PC-9 (cell line): ENCODE measurements at places on chromosomes 5 and 9. TPM values are rescaled to one million over a fixed set of nuclear protein-coding genes. Genes with fewer than 3 reads are reported as not detected.

DNA sequence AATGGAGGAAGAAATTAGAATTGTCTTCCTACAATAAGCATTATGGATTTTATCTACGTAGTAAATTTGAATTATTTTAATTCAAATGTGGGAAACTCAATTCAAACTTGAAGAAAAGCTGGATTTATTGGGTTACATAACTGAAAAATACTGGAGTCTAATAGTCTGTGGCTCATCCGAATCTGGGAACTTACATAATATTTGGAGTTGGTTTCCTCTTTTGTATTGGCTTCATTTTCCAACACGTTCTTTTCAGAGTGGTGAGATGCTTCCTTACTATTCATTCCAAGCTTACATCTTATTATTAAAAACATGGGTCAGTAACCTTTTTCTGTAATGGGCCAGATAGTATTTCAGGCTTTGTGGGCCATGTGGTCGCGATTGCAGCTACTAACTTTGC is 164.8 kb downstream of the ARHGAP26 start:
- no peak for DNase-seq

DNA sequence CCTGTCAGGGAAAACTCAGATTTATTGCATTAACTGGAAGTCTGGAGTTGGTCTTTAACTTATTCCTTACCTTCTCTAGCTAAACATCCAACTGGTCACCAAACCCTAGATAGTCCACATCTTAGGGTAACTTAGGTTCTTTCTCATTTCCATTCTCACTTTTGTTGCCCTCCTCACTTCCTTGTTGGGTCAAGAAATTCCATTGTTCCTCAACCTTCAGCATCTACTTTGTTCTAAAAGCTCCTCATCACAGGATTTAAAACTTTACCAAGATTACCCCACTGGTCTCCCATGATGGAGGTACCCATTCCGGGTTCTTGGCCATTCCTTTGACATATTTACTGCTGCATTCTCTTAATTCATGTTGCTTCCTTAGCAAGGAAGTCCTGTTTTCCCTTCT is 32.1 kb downstream of the PTTG1 start:
- DNase-seq = no peak

DNA sequence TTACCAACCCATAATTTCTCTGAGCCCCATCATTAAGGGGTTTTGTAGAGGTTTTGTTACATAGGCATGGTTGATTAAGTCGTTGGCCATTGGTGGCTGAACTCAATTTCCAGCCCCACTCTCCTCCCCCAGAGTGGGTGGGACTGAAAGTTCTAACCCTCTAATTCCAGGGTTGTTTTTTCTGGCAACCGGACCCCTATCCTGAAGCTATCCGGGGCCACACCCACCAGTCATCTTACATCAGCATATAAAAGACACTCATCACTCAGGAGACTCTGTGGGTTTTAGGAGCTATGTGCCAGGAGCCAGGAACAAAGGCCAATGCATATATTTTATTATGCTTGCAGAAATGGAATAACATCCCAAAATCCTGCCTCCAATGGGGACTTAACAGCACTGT is 186.0 kb downstream of the NXNL2 start:
- DNase-seq = no peak

DNA sequence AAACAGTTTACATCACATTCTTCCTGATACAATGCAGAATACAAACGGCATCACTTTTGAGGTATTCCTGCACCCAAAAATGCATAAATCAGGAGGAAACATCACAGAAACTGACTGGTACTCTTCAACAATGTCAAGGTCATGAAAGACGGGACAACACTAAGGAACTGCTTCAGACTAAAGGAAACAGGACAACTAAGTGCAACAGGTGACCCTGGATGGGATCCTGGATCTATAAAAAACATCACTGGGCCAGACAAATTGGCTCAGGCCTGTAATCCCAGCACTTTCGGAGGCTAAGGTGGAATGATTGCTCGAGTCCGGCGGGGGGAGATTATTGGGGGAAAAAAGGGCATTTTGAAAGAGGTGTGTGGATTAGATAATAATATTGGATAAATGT is 22.6 kb downstream of the BTNL9 start:
- DNase-seq = no peak

DNA sequence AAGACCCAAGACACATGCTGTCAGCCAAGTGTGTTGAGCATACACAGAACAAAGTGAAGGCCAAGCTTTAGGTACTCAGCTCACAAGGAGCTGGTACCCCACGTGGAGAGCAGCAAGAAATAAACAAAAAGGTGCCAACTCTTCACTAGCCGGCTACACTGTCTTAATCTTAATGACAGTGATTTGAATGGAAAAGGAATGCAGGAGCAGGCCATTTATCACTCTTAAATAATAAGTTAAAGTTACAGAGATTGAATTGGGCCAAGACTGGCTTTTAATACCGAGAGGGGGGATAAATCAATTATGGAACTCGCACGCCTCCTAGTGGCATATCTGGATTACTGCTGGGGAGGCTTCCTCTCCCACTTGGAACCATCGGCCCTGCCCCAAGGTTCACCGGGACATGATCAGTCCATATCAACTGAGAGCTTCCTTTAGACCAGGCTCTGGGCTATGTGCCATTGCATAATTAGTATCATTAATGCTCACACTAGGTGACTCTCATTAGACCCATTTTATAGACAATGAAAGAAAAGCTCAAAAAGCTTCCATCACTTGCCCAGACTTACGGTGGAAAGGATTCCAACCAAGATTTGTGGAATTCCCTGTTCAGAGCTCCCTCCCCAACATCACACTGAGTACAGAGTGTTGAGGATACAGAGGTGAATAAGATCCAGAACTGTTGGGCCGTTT is 94.0 kb downstream of the ACTL7B start:
- DNase-seq = no peak

GRCh38 chr5:125032286-125032685 is 285.8 kb upstream of the ZNF608 start:
- DNase-seq = no peak

DNA sequence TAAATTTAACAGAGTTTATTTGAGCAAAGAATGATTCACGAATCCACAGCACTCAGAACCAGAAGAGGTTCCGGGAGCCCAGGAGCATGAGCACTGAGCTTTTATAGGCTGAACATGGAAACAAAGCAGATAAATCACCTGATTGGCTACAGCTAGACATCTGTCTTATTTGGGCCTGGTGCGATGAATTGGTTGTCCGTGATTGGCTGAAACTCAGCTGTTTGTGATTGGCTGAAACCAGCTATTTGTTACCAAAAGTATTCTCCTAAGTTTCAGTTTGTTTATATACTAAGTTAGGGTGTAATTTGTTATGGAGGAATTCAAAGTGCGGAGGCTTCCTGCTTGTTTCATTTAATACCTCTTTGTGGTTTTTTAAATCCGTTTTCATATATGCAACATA is 15.8 kb upstream of the LCP2 start:
- DNase-seq = no peak

GRCh38 chr5:145803112-145804004 is 31.8 kb downstream of the PRELID2 start:
- no peak for DNase-seq

DNA sequence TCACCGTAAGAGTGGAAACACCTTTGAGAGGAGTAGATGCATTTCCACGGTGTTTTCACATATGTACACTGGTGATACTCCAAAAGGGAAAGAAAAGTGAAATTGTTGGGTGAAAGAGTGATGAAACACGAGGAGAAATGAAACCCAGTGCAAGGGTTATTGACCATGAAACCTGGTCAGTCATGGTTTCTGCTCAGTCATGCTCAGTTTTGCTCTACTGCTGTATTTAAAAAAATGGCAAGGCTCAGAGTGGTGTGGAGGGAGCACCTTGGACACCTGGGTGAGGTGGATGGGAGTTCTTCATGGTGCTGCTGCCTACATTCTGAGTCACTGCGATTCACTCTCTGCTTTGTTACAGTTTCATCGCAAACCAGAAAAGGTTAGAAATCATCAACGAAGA is 32.3 kb downstream of the NTRK2 start:
- DNase-seq = no peak

DNA sequence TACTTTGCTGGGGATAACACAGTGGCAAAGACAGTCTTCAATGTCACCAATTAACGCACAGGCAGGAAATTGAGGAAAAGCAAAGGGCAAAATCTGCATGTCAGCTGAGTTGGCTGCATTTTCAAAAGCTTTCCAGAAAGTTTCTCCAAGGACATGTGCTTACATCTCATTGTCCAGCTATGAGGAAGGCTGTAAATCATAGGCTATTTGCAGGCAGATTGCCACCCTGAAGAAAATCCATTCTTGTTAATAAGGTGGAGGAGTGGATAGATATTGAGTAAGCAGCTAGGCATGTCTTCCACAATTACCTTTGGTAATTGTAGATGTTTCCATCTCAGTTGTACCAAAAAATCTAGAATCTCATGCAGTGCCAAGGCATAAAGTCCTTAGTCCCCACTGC is 278.0 kb upstream of the NUDT12 start:
- DNase-seq = no peak

DNA sequence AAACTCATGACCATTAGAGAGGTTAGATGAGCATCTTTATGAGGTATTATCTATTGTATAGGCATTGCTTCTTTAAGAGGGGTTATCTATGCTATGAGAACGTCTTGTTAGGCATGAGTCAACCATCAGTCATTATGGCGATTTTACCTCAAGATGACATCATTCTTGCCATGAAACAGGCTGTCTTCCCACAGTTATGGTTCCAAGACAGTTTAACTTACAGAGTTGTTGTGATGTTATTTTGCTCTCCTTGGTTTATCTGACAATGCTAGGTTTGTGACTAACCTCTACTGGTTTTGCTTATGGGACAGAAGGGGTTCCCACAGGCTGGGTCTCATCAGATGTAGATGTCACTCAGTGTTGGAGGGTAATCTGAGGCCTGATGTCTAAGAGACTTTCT is 1864.7 kb upstream of the ACO1 start:
- no peak for DNase-seq

DNA sequence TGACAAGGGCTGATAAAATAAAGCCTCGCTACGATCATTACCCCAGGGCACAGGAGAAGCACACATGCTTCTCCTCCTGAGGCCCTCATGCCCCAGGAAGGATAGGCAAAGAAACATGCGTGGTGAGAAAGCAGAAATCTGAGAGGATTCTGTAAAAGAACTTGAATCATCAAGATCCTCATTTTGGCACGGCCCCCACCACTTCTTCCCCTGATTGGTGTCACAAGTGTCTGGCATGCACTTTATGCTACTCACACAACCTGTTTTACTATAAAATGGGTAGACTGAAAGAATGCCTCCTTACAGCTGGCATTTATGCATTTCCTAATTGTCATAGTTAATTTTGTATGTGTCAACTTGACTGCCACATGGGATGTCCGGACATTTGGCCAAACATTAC is 32.1 kb downstream of the PCA3 start:
- DNase-seq = no peak

DNA sequence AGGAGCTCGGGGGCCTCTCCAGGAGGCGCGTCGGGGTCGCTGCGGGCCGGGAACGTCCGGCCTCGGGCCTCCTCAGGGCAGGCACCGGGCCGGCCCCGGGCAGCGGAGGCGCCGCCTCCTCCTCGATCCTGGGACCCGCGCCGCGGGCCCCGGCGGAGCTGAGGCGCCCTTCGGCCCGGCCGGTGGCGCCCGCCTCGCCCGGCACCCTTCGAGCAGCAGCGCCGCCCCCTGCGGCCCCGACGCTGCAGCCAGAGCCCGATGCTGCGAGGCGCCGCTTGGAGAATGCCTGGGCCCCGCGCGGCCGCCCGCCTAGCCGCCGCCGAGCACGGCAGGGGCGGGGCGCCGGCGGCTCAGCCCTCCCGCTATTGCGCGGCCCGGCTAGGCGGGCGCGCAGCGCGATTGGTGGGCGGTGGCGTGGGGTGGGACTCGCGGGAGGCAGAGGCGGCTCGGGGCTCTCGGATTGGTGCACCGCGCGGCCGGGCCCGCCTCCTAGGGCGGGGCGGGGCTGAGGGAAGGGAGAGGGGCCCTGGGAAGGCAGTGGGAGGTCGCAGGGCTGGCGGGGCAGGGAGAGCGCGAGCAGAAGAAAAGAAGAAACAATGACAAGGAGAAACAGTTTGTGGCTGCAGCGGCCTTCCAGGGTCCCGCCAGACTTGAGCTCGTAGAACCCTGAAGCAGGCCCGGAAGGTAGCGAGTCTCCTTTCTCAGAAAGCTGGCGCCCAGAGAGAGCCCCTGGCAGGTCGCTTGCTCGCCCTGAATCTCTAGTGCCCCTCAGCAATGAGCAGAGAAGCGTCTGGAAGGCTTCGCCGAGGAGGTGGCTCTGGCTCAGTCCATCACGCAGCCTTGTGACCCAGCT is at the start of gene EEIG1:
TSS of gene EEIG1 (minus strand) at position 284 of the 853 bp plus-strand sequence. CDS start 852 bp downstream, outside the sequence.
- DNase-seq = peak; percentile 99

DNA sequence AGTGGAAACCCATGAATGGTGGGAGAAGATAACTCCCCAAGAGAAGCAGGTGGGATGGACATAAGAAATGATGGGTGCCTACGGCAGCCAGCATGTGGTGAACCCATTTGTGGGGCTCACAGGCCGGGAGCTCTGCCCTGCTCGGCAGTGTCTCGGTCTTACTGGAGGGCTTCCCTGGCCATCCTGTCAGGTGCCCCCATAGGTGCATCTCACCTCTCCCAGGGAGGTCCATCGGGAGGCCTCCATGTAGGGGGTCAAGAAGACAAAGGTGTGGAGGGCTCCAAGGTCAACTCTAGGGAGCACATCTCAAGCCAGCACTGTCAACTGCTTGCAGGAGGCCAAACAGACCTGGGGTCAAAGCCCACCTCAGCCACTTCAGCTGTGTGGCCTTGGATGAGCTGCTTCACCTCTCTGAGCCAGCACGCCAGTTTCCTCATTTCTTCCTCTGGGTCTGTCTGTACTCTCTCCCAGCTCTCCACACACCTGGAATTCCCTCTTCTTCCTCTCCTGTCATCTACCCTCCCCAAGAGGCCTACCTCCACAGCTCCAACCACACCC is 10.5 kb upstream of the ADGRD2 start:
- no peak for DNase-seq

- no peak for DNase-seq
Measured at GRCh38 chr9:114431770-114432169, 44.0 kb upstream of the AKNA start.

DNA sequence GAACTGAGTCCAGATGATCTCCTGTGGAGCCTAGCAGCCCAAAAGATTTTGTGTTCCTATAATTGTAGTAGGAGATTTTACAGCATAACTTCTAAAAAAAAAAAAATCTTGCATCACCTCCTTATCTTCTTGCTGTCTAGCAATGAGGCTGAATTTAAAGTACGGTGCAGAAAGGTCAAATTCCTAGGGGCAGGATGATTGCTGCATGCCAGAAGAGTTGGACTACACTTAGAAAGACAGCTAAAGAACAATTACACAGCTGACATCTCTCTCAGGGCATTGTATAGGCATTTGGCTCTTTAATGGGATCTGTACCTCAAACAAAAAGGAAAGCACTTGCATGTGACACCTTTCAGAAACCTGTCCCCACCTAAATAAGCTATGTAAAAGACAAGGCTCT is 443.2 kb downstream of the HCN1 start:
- DNase-seq = no peak

Gene CAPSL
- total RNA-seq = not detected in 2 replicates

Gene CBY3
- not detected in 2 replicates for total RNA-seq

Gene ZNF300
- total RNA-seq = 3.7 and 4.1 TPM in 2 replicates

Gene STOM
- total RNA-seq = 7.1 and 7.6 TPM in 2 replicates

Gene SCGB3A2
- total RNA-seq = not detected in 2 replicates

Gene WNT8A
- total RNA-seq = 0.35 TPM in 1 of 2 replicates, not detected in the other
